ENCODE measurements at places on chromosomes 7 and 10. TPM values are rescaled to one million over a fixed set of nuclear protein-coding genes. Genes with fewer than 3 reads are reported as not detected.

GRCh38 chr10:37226524-37226923 lies 101.1 kb downstream of the ANKRD30A start:
- no peaks in the 10 kb centered on the region for H3K27me3 ChIP-seq
- H3K36me3 ChIP-seq = no peaks in the 10 kb centered on the region
- DNase-seq = no peak
- no peak overlapping the region for H3K4me3 ChIP-seq

Gene LAMB1
- total RNA-seq = not detected

Gene LRMDA
- not detected for total RNA-seq

- no peak overlapping the region for H3K27ac ChIP-seq
- no peaks in the 10 kb centered on the region for H3K27me3 ChIP-seq
- H3K4me1 ChIP-seq = peaks cover 2% of the 10 kb centered on the region
- no peak overlapping the region for H3K4me3 ChIP-seq
- H3K36me3 ChIP-seq = peaks cover 25% of the 10 kb centered on the region
- DNase-seq = no peak
These were observed 15.5 kb upstream of the PTPRN2 start for GRCh38 chr7:158602905-158603772.

Gene CELF2
- total RNA-seq = 213 TPM

- H3K27ac ChIP-seq = no peak overlapping the region
- no peaks in the 10 kb centered on the region for H3K36me3 ChIP-seq
- no peaks in the 10 kb centered on the region for H3K4me1 ChIP-seq
- H3K27me3 ChIP-seq = no peaks in the 10 kb centered on the region
- no peak for DNase-seq
These were observed 19.6 kb downstream of the SEMA3E start for GRCh38 chr7:83629117-83629880.

Gene SPDYE11
- total RNA-seq = not detected

- DNase-seq = no peak
- peaks cover 2% of the 10 kb centered on the region for H3K4me1 ChIP-seq
- H3K27ac ChIP-seq = no peak overlapping the region
- no peaks in the 10 kb centered on the region for H3K27me3 ChIP-seq
- H3K4me3 ChIP-seq = no peak overlapping the region
- peaks cover 53% of the 10 kb centered on the region for H3K36me3 ChIP-seq
These were observed 34.5 kb downstream of the FAM25A start for GRCh38 chr10:87054373-87055295.

DNA sequence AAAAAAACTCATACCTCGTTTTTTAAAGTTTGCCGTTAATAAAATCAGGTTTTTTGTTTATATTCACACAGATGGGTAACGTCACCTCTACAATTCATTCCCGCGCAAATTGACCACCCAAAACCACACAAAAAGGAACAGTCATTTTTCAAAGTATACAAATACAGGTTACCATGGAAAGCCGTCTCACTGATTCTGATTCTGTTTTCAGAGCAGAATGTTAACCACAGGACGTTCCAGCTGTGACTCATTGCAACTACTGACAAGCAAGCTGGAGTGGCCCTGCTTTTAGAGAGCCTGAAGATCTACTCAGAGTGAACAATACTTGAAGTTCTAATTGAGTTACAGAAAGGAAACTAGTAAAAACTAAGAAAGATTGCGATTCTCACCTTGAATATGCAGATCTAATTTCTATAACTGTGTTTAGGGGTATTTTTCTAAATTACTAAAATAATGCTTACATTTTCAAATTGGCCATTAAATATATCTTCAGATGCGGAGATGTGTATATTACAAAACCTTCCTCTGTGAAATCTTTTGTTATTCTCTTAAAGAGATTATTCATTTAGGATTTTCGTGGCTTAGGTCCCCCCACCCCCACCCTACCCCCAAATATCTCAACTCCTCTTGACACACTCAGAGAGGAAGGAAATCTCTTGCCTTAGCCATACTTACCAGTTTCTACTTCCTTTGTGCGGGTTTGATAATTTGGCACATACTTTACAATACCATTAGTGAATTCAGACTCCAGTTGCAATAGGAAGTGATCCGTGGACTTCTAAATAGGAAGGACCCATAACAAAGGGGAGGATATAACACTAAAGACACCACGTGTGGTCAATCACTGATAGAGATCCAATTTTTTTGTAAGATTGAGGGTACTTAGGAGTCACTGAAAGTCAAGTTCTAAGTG lies 106.0 kb downstream of the CUBN start:
- H3K27me3 ChIP-seq = peaks cover 5% of the 10 kb centered on the region
- H3K27ac ChIP-seq = peak overlapping the region; percentile 97
- peaks cover 57% of the 10 kb centered on the region for H3K4me1 ChIP-seq
- peak overlapping the region; percentile 55 for H3K4me3 ChIP-seq
- H3K36me3 ChIP-seq = peaks cover 10% of the 10 kb centered on the region

DNA sequence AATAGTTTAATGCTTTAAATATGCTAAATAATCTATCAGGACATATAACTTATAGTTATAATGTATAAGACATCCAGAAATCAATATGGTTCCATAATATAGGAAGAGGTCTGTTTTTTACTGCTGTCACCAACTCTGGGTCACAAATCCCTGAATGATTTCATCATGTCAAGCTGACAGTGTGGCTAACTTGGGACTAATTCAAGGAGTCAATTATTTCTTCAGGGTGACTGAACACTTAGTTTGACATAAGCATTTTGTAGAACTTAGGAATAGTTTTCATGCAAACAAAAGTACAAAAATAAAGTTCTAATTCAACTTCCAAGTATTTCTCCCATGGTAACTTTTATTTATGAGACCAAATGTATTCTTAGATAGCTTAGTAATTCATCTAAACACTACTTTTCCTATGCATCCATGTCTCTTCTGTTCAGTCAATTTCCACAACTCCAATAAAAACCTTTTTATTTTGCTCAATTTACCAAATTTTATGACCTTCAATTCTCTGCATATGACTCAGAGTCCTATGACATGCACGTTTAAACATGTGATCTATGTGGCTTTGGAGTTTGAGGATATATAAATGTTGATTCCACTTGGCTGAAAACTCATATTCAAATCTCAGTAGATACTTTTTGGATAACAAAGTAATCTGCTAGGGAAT lies 40.3 kb upstream of the GNAT3 start:
- no peaks in the 10 kb centered on the region for H3K27me3 ChIP-seq
- H3K4me1 ChIP-seq = no peaks in the 10 kb centered on the region
- no peak overlapping the region for H3K27ac ChIP-seq
- no peaks in the 10 kb centered on the region for H3K36me3 ChIP-seq
- no peak for DNase-seq
- H3K4me3 ChIP-seq = no peak overlapping the region

DNA sequence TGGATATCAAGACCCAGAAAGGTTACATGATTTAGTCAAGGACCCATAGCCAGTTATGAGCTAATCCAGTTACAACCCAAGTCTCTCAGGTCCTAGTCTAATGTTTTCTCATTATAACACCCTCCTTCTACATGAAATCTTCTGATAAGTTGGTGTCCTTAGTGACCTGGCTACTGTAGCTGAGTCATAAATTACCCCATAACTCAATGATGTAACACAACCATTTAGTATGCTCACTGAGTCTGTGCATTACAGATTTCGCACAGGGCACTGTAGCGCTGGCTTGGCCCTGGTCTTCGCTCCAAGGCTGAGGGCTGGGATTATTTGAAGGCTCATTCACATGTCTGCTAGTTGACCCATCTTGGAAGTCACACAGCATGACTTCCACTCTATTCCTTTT lies 36.0 kb upstream of the GLCCI1 start:
- H3K4me1 ChIP-seq = peaks cover 12% of the 10 kb centered on the region
- no peak for DNase-seq
- H3K36me3 ChIP-seq = no peaks in the 10 kb centered on the region
- H3K4me3 ChIP-seq = no peak overlapping the region

GRCh38 chr10:3009341-3009740 lies 58.0 kb upstream of the PFKP start:
- H3K4me3 ChIP-seq = no peak overlapping the region
- H3K27me3 ChIP-seq = peaks cover 49% of the 10 kb centered on the region
- no peaks in the 10 kb centered on the region for H3K36me3 ChIP-seq
- H3K27ac ChIP-seq = no peak overlapping the region

DNA sequence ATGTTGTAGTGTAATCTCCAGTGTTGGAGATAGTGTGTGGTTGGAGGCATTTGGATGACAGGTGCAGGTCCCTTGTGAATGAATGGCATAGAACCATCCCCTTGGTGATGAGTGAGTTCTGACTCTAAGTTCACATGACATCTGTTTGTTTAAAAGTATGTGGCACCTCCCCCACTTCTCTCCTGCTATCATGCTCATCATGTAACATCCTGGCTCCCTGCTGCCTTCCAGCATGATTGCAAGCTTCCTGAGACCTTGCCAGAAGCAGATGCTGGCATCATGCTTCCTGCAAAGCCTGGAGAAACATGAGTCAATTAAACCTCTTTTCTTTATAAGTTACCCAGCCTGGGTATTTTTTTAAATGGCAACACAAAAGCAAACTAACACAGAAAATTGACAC lies 499.0 kb upstream of the SEMA3D start:
- no peak overlapping the region for H3K4me3 ChIP-seq
- no peak for DNase-seq
- no peaks in the 10 kb centered on the region for H3K4me1 ChIP-seq
- no peaks in the 10 kb centered on the region for H3K36me3 ChIP-seq

Gene NPY4R
- total RNA-seq = not detected

GRCh38 chr10:96718304-96718990 lies 1.9 kb downstream of the PIK3AP1 start:
- no peak for DNase-seq
- no peak overlapping the region for H3K27ac ChIP-seq

- no peak overlapping the region for H3K4me3 ChIP-seq
- no peak for DNase-seq
- no peaks in the 10 kb centered on the region for H3K27me3 ChIP-seq
These were observed 18.6 kb downstream of the MLLT10 start for GRCh38 chr10:21552638-21553037.

- H3K36me3 ChIP-seq = no peaks in the 10 kb centered on the region
- DNase-seq = no peak
- peaks cover 3% of the 10 kb centered on the region for H3K27me3 ChIP-seq
- no peak overlapping the region for H3K27ac ChIP-seq
These were observed 541.6 kb downstream of the REEP3 start for GRCh38 chr10:64062793-64063192.

DNA sequence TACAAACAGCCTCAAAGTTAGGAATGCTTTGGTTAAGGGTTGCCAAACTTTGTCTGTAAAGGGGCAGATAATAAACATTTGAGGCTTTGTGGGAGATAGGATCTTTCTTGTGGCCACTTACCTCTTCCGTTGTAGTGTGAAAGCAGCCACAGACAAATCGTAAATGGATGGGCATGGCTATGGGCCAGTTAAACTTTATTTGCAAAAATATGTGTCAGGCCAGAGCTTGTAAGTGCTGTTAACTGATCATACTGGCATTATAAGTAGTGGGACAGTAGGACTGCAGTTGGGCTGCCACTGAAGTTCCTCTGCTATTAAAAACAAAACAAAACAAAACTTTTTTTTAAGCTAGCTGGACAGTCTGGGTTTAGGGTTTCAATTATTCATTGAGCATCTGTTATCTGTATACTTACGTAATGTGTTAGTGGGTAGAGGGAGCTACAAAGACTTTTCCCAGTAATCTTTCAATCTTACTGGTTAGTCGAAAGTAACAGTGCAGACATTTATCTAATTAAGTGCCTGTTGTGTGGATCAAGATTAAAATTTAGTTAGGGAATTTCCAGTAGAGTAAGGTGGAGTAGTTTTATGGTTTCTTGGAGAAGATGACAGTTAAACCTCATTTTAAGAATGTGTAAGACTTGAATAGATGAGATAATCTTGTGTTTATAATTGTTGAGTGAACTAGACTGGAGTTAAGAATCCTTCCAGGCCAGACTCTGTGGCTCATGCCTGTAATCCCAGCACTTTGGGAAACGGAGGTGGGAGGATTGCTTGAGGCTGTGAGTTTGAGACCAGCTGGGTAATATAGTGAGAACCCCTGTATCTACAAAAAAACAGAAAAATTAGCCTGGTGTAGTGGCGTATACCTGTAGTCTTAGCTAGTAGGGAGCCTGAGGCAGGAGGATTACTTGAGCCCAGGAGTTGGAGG lies 100.1 kb downstream of the BTRC start:
- peaks cover 22% of the 10 kb centered on the region for H3K4me1 ChIP-seq
- H3K27me3 ChIP-seq = peaks cover 26% of the 10 kb centered on the region
- DNase-seq = no peak
- no peaks in the 10 kb centered on the region for H3K36me3 ChIP-seq

- H3K36me3 ChIP-seq = peaks cover 16% of the 10 kb centered on the region
- no peak overlapping the region for H3K4me3 ChIP-seq
- DNase-seq = no peak
- no peak overlapping the region for H3K27ac ChIP-seq
These were observed 35.3 kb upstream of the PFKFB3 start for GRCh38 chr10:6167456-6167855.

DNA sequence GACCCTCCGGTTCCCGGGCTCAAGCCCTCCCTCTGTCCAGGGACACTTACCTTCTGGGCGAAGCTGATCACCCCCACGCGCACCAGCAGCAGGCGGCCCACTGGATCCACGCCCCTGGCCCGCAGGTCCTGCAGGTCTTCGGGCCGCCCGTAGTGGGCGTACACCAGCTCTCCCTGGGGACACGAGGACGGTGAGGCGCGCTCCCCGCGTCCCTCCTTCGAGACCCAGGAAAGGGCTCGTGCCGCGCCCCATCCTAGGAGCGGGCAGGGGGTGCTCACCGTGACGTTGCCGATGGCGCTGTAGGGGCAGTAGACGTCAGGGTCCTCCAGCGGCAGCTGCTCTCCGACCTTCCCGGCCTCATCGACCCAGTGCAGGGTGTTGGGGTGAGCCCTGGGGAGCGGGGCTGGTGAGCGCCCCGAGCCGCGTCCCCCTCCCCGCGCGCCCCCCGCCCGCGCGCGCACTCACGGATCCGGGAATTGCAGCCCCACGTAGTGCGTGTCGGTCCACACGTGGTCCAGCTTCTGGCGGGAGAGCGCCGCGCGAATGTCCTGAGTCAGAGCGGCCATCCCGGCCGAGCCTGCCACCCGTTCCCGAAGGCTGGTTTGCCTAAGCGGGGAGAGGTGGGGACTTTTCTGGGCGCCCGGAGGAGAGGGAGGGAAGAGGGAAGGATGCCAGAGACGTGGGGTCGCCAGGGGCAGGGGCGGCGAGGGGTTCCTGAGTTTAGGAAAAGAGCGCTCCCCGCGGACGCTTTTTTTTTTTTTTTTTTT lies 8.2 kb downstream of the TFR2 start:
- peak overlapping the region; percentile 81 for H3K4me3 ChIP-seq
- peak overlapping the region; percentile 79 for H3K27ac ChIP-seq
- peaks cover 6% of the 10 kb centered on the region for H3K27me3 ChIP-seq
- peaks cover 13% of the 10 kb centered on the region for H3K36me3 ChIP-seq
- DNase-seq = peak; percentile 70
- H3K4me1 ChIP-seq = peaks cover 48% of the 10 kb centered on the region
